ENCODE measurements at places on chromosomes 7 and 10.
A peak's percentile ranks its signal among the peaks of the same experiment; 100 is the strongest.

DNA sequence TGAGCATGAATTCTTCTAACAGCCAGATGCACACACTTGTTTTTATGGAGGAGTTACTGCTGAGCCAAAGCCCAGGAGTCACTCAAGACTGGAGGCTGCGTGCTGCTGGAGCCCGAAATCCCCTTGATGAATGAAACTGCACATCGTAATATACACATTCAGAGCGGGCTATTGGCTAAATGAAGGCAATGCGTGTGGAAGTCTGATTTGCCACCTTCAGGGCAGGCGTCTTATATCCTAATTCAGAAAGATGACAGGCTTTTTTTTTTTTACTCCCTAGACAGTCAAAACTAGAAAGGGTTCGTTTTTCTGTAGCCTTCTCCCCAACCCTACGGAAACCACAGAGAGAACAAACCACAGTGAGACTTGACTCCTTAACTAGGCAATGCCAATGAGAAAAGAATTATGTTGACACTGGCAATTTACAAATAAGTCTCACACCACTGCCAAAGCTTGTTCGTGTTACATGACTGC is 227.2 kb upstream of the KLF14 start:
- DNase-seq: peak; percentile 76

- no peak for DNase-seq
Measured at GRCh38 chr10:78579995-78580394, 488.8 kb upstream of the ZMIZ1 start.

DNA sequence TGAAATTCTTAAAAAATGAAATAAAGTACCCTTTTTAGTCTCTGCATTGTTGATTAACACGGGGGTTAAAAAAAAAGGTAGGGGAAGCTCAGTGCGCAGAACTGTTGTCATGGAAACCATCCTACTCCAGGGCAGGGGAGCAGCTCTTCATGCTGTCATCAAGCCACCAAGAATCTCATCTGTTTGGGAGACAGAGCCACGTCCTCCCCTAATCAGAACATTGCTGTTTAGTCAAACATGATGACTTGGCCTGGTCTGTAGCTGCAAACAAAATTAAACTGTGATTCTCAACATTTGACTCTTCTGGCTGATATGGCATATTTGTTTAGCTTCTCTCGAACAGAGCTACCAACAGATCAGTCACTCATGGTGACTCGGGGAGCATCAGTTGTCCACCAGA is 254.4 kb upstream of the KLF14 start:
- DNase-seq: no peak

GRCh38 chr10:7192061-7192460 is 218.8 kb downstream of the SFMBT2 start:
- no peak for DNase-seq

GRCh38 chr7:74572301-74572979 is 85.1 kb upstream of the GTF2I start:
- no peak for DNase-seq

DNA sequence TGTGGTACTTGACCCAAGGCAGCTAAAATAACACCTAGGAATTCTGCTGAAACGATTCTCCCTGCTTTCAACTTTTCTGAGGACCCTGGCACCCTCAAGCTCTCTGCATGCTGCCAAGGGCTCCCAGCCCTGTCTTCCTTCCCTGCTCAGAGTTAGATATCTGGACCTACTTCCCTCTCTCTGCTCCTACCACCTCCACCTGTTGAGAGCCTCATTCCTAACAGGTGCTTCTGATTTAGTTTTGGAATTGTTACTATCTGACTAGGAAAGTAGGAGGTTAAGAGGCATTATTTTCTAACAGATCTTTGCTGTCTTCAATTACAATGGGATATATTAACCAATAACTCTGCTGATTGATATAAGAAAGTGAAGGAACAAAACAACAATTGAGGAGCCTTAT is 253.8 kb downstream of the FZD1 start:
- no peak for DNase-seq

GRCh38 chr7:156614434-156615264 is 25.9 kb upstream of the RNF32 start:
- DNase-seq: no peak

- DNase-seq: no peak
Measured at GRCh38 chr10:76981251-76981650, 656.4 kb downstream of the KCNMA1 start.

- no peak for DNase-seq
Measured at GRCh38 chr7:70681469-70682350, 450.2 kb upstream of the GALNT17 start.

DNA sequence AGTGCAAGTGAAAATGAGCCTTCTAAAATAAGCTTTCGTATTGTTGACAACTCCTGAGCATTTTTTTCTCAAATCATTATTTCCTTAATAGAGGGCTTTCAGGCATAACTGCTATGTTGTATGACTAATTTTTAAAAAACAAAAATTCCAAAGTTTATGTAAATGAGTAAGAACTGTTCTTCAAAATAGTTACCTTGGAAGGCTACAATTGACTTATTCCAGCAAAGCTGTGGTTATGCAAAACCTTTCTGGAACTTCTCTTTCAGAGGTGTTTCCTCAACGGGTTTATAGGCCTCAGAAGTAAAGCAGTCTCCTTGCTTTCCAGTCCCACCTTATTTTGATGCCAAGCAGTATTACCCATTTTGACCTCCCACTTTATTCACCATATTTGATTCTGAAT is 2.5 kb downstream of the SLC25A28 start:
- no peak for DNase-seq

DNA sequence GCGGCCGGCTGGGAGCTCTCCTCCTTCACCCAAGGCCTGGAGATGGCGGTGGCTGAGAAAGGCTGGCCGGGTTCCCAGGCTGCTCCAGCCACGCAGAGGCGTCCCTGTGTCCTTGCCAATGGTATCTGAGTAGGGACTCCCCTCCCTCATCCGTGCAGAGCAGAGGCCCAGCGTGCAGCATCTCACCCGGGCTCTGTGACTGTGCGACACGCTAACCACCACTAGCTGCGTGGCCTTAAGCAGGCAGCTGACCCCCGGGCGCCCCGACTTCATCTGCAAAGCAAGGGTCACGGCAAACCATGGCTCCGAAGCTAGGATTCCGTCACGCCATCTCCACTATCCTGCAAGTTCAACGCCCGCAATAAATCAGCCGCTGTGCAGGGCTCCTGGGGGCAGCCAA is 47.2 kb upstream of the TNRC18 start:
- no peak for DNase-seq

DNA sequence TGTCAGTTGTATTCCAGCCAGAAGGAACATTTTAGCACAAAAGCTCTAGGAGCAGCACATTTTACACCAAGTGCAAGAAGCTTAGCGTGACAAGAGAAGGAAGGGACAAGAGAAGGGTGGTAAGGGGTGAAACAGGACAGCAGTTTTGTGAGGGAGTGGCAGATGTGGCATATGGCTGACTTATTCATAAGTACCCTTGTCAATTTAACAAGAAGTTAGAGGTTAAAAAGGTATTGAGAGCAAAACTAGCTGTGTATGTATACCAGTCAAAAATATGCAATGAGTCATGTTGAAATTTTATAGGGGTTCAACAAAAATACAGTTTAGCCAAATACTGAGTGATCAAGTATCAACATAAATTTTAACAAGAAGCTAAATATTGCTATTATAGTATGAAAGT is 561.5 kb upstream of the POT1 start:
- no peak for DNase-seq

DNA sequence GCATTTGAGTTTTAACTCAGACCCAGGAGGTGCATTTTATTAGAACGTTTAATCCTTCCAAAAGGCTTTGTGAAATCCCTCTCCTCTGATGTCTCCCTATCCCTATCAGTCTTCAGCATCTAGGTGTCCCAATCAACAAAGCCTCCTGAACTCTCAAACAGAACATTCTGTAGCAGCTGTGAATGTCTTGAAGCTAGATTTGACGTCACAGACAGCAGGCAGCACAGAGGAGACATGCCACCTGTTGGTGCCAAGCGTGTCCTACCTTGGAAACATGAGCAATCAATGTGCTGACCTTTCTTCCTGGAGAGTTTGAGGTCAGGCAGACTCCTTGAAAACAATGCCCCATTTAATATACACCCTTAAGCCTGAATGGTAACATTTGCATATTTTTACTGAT is 125.5 kb downstream of the RNLS start:
- no peak for DNase-seq

DNA sequence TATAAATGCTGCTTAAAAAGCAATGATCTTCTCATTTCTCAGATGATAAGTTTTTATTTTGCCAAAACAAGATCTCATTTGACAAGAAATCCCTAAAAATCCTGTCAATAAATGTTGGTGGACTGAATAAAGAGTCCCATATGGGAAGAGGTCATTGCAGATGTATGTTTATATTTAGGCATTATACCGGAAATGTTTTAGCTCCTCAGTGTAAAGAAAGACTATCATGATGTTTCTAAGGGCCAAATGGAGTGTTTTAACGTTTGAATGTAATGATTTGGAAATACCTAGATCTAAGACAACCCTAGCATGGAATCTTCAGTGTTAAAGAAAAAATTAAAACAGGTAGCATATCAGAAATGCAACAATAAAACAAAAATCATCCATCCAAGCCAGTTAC is 457.8 kb upstream of the NFE2L3 start:
- DNase-seq: no peak

DNA sequence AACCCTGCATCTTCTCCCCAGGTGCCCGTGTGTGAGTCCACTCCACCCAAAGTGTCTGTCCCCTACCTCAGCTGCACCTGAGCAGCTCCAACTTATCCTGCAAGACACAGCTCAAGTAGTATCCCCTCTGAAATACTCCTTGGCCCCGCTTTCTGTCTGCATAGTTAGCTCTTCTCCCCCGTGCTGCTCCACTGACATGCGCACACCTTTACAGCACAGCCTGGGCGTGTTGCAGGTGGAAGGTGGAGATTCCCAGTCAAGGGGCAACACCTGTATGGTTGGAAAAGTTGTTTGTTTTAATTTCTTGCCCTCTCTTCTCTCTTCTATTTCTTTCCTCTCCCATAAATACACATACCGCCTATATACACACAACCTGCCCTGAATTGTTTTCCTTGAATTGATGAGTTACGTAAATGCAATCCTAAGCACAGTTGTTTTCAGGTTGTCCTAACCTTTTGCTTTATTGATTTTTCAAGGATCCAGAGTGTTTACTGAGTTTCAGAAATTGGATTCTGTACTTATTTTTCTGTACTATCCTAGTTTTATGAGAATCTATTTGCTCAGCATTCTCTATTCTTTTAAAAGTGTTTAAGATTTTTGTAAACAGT is 14.9 kb downstream of the MET start:
- DNase-seq: no peak

DNA sequence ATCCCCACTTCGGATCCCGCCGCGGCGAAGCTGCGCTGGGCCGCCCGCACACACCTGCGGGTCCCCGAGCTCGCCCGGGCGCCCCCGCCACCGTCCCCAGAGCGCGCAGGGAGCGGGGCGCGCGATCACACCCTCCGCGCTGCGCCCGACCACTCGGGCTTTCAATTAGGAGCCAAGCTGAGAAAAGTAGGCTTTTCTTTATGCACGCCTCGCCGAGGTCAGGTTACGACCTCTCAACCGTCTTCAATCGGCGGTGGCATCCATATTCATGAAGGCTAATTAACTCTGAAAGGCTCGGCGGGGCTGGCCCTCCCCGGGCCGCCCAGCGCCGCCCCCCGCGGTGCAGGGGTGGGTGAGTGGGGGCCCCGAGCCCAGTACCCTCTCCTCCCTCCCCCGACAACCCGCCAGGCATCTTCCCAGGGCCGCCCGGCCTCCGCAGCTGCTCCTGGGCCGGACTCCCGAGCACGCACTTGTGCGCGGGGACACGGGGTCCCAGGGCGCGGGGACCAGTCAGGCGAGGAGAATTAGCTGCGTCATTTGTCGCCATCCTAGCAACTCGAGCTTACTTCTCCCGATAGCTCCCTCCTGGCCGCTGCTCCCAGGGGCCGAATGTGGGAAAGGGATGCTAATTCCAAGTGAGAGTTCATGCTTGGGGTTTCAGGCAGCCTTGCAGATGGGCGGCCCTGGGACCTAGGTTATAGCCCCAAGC is 155.5 kb upstream of the LYZL2 start:
- peak; percentile 13 for DNase-seq

GRCh38 chr10:30080161-30080560 is 20.8 kb upstream of the JCAD start:
- no peak for DNase-seq

DNA sequence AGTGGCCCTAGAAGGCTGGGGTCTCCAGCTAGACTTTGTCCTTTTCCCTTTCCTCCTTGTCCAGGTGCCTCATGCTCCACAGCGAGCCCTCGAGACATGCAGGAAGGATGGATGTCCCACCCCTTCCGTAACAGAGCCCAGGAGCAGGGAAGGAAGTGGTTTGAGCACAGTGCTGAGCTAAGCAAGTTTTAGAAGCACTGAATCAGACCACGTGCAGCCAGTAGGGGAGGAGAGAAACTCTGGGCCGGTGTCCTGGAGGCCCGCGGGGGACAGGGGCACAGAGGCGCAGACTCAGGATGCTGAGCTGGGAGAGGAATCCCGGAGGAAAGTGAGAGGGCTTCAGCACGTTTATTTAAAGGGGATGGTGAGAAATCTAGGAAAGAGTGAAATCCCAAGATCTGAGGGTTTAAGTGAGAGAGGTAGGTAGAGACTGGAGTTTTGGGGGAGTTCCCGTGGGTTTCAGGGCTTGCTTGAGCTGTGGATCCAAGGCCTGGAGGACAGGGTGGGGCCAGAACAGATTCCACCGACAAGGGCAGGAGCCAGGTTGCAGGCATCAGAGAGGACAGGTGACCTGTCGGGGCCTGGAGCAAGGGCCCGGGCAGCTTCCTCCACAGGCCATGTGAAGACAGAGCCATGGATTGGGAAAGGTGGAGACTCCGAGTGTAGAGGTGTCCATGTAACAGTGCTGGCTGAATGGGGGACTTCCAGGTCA is 4.4 kb upstream of the IRF5 start:
- peak; percentile 20 for DNase-seq

Data from activated CD4-positive, alpha-beta T cell treated with anti-CD3 and anti-CD28 coated beads, Interleukin-2, amount 50 U/mL, for 4 hours (primary cell).